ENCODE measurements at places on chromosomes 4 and X. TPM values are rescaled to one million over a fixed set of nuclear protein-coding genes. Genes with fewer than 3 reads are reported as not detected.

- DNase-seq = no peak
These were observed 48.0 kb upstream of the FAT1 start for GRCh38 chr4:186771624-186772023.

LARP1B gene
- polyA plus RNA-seq = 15.2 TPM

- peak; percentile 67 for DNase-seq
These were observed 458 bp downstream of the GRIPAP1 start for GRCh38 chrX:49001521-49002090.

GRCh38 chr4:159562366-159562765, 459.5 kb downstream of the RAPGEF2 start:
- no peak for DNase-seq

RASGEF1B gene
- 9.2 TPM for polyA plus RNA-seq

- no peak for DNase-seq
These were observed 60.0 kb upstream of the TEX13D start for GRCh38 chrX:124272370-124272982.
